ENCODE measurements at places on chromosomes 2 and 18.

GRCh38 chr2:80858965-80859364, 554.4 kb upstream of the LRRTM1 start:
- no peak for DNase-seq

GRCh38 chr2:237482485-237482884, 4.6 kb upstream of the MLPH start:
- DNase-seq: no peak

DNA sequence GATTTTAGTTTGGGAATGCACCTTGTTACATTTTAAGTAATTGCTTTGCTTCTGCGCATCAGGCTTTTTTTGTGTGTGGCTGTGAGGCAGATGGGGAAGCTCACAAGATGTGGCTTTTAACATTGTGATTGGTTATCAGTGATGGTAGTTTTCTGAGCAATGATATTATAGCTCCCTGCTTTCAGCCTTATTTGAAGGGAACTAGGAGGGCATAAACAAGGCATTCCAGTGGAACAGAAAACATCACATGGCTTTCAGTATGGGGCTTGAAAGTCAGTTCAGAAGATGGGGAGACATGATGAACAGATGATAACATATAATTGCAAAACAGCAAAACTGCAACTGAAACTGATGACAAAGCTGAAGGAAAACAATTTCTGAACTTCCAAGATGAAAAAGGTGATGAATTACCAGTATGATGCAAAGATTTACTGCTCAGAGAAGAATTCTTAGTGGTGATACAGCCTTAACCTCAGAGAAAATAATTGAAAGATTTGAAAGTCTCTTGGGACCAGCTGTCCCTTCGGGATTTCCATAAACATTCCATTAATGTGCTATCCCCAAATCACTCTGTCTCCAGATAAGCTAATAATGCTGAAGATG, 439.7 kb downstream of the RND3 start:
- DNase-seq: no peak

GRCh38 chr18:48986851-48987761, 36.3 kb upstream of the SMAD7 start:
- no peak for DNase-seq

DNA sequence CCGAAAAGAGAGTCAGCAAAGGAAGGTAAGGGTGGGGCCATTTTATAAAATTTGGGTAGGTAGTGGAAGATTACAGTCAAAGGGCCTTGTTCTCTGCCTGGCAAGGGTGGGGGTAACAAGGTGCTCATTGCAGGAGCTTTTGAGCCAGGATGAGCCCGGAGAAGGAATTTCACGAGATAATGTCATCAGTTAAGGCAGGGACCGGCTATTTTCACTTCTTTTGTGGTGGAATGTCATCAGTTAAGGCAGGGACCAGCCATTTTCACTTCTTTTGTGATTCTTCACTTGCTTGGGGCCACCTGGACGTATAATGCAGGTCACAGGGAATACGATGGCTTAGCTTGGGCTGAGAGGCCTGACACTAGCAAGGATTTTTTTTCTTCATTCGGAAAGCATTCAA, 58.1 kb downstream of the CYP1B1 start:
- DNase-seq: no peak

DNA sequence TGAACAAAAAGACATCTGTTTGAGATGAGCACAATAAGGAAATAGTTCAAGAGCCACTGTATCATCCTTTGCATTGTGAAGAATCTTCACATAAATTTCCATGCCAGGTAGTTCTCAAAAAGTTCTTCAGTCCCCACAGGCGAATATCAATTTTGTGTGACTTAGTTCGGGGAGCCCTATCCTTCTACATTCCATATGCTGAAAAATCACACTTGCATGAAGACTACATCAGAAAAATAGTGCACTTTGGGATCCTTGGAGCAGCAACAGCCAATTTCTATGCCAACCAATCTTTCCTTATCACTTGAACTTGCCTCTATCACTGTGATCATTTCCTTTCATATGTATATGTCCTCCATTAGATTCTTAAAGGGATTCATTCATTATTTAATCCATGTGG, 830.6 kb upstream of the POU3F3 start:
- no peak for DNase-seq

DNA sequence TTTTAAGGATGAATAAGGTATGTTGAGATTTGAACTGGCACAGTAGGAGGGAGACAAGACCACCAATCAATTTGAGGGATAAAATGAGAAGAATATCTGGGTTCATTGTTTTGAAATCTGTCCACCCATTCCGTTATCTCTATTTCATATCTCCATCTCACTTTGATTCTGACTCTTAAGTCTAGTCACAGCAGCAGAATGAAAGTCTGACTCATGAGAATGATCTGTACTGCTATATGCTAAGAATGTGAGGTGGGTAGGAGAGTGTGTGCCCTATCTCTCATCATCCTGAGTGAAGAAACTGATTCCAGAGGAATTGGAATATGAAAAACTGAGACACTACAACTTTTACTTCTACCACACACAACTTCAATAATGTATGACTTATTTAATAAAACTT, 1994.5 kb upstream of the PIK3C3 start:
- DNase-seq: no peak

DNA sequence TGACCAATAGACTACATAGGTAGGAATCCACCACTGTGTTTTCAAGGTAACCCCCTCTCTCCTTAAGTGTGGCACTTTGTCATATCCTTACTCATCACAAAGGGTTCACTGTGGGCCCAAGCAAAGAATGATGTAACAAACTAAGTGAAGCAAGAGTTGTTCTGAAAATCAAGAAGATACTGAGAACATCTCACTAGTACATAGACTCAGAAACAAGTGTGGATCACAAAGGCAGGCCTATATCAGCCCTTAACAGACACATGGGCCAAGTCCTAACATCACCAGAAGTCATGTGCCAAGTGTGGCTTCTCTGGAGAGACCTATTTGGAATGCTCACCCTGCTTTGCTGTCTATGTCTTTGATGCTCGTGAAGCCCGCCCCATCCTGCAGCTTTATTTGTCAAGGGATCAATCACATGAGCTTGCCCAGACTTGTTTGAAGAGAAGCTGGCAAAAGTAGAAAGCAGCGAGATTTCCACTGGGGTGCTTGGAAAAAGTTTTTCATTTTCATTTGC, 131.2 kb upstream of the TTC39C start:
- DNase-seq: no peak

GRCh38 chr18:77346208-77346810, 96.7 kb downstream of the GALR1 start:
- no peak for DNase-seq

GRCh38 chr2:175004730-175004979, 526 bp downstream of the CHN1 start:
- peak; percentile 26 for DNase-seq

GRCh38 chr2:19614066-19614465, 255.6 kb upstream of the OSR1 start:
- DNase-seq: no peak

- DNase-seq: no peak
Observed at GRCh38 chr2:153391131-153391530, 87.4 kb downstream of the RPRM start.

DNA sequence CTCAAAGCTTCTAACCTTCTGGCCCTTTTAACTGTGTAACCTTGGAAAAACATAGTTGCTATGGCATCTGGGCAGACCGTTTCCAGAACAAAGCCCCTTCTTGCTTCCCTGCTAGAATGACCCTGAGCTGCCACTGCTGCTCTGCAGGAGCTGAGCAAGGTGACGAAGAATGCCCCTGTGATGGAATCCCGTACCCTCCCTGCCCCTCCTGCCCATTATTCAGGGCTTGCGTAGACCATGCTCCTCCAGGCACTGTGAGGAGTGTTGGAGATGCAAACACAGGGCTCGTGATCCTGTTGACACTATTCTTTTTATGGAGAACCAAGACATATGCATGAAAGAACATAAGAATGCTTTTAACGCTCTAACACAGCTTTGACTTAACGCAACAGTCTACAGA, 191.1 kb downstream of the CDH2 start:
- DNase-seq: no peak

- DNase-seq: no peak
Observed at GRCh38 chr2:95166065-95166763, 605 bp downstream of the ZNF2 start.

DNA sequence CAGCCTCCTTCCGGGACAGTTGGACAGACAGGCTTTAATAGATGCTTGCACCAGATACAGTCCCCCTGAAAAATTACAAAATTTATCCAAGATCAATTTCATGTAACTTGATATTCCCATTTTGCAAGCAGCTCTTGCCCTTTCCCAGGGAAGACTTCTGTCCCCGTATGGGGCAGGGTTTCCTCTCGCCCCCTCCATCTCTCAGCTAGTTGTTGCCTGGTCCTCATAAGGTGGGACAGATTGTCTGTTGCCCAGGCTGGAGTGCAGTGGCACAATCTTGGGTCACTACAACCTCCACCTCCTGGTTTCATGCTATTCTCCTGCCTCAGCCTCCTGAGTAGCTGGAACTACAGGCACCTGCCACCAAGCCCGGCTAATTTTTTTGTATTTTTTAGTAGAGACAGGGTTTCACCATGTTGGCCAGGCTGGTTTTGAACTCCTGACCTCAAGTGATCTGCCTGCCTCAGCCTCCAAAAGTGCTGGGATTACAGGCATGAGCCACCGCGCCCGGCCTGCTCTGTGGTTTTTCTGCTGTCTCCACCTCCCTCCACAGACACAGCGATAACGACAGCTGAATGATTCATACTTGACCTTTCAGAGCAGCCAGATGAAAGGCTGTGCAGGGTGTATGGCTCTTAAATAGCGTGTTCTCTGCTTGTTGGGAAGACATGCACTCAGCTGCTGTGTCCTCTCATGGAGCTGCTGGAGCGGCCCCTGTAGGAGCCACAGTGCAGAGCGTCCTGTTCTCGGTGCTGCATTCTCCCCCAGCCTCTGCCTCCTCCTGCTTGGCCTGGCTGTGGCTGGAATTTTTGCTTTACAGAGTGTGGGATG, 61.4 kb downstream of the TTC39C start:
- peak; percentile 63 for DNase-seq

Measured in GM10248 (cell line).